ENCODE measurements at places on chromosomes 6 and 20. TPM values are rescaled to one million over a fixed set of nuclear protein-coding genes. Genes with fewer than 3 reads are reported as not detected.

Gene NKAPL
- not detected for total RNA-seq

Gene ENPP5
- total RNA-seq, result 13.9 TPM

Gene ZNF184
- 10.7 TPM for total RNA-seq

Gene UBD
- not detected for total RNA-seq

Gene ZNF334
- total RNA-seq, result 31.8 TPM

Gene IDH3B
- 89.9 TPM for total RNA-seq

Gene HS3ST5
- total RNA-seq, result 2.0 TPM

DNA sequence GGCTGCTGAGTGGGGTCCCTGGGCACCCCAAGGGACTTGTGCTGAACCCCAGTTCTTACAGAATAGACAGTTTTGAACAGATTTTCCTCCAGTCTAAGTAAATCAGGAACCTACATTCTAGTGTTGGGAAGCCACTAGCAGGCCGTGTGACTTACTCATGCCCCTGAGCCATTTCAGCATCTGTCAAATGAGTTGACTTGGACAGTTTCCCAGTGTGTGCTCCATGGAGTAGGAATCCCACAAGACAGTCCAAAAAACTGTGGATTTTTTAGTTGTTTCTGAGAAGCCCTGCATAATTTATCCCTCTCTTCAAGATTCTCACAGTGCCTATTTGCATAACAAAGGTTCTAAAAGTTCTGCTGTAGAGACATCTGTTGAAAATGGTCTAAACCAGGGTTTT is 2.1 kb downstream of the GABRR2 start:
- H3K36me3 ChIP-seq, result no peaks in the 10 kb centered on the region
- no peak overlapping the region for H3K27ac ChIP-seq

- H3K4me1 ChIP-seq, result no peaks in the 10 kb centered on the region
- H3K27ac ChIP-seq, result no peak overlapping the region
- no peak overlapping the region for H3K4me3 ChIP-seq
- peak; percentile 56 for DNase-seq
Observed at GRCh38 chr6:63525186-63525878, 46.9 kb upstream of the LOC128125822 start.

GRCh38 chr6:98566126-98566525 is 268.2 kb upstream of the POU3F2 start:
- H3K27me3 ChIP-seq, result no peaks in the 10 kb centered on the region
- no peak for DNase-seq
- H3K36me3 ChIP-seq, result no peaks in the 10 kb centered on the region
- H3K4me3 ChIP-seq, result no peak overlapping the region
- H3K4me1 ChIP-seq, result no peaks in the 10 kb centered on the region

GRCh38 chr20:56324806-56325205 is 34.0 kb upstream of the FAM210B start:
- no peak for DNase-seq
- H3K4me3 ChIP-seq, result no peak overlapping the region
- H3K27me3 ChIP-seq, result no peaks in the 10 kb centered on the region
- no peak overlapping the region for H3K27ac ChIP-seq

- no peak overlapping the region for H3K27ac ChIP-seq
- H3K27me3 ChIP-seq, result no peaks in the 10 kb centered on the region
- no peaks in the 10 kb centered on the region for H3K36me3 ChIP-seq
- no peak overlapping the region for H3K4me3 ChIP-seq
- H3K4me1 ChIP-seq, result peaks cover 6% of the 10 kb centered on the region
Observed at GRCh38 chr6:98977671-98978292, 30.0 kb upstream of the FBXL4 start.

DNA sequence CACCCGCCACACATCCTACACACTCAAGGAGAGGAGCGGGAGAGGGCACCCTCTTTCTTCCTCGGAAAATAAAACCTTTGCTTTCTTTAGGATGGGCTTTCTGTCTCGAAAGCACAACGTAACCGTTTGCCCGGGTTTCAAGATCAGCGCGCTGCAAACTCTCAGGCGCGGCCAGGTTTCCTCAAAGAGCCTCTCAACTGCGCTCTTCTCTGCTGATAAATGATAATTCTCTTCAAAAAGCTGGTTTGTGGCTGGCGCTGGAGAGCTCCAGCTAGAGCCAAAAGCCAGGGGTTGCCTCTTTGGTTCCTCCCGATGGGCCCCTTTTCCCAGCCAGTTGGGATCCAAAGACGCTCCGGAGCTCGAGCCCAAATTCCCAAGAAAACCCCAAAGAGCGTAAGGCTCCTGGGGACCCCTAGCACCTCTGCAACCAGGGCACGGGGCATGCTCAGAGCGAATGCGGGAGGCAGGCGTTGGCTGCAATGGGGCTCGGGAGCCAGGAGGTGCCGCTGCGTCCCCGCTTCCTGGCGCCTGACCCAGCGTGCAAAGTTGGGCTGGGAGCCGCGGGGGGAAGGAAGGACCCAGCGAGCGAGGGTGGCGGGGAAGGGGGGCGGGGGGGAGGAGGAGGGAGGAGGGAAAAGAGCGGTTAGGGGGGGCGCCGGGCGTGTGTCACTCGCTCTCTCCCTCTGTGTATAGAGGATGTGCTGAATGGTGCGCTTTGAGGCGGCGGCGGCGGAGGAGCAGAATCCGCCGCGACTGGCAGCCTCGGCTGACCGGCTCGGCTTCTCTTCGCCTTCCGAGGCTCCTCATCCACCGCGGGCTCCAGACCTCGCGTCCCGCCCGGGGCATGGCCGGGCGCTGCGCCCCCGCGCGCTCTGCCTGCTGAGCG is at the start of gene PLCB1:
PLCB1 (plus strand) TSS at position 669 of the 886 bp plus-strand sequence. CDS start 386 bp downstream, outside the sequence.
- H3K27ac ChIP-seq, result no peak within 1 kb of the TSS
- H3K4me3 ChIP-seq, result peak within 1 kb of the TSS; percentile 80

GRCh38 chr6:148608199-148608951 is 138.5 kb upstream of the UST start:
- no peaks in the 10 kb centered on the region for H3K36me3 ChIP-seq
- H3K4me3 ChIP-seq, result no peak overlapping the region
- no peaks in the 10 kb centered on the region for H3K4me1 ChIP-seq
- no peaks in the 10 kb centered on the region for H3K27me3 ChIP-seq
- H3K27ac ChIP-seq, result no peak overlapping the region

DNA sequence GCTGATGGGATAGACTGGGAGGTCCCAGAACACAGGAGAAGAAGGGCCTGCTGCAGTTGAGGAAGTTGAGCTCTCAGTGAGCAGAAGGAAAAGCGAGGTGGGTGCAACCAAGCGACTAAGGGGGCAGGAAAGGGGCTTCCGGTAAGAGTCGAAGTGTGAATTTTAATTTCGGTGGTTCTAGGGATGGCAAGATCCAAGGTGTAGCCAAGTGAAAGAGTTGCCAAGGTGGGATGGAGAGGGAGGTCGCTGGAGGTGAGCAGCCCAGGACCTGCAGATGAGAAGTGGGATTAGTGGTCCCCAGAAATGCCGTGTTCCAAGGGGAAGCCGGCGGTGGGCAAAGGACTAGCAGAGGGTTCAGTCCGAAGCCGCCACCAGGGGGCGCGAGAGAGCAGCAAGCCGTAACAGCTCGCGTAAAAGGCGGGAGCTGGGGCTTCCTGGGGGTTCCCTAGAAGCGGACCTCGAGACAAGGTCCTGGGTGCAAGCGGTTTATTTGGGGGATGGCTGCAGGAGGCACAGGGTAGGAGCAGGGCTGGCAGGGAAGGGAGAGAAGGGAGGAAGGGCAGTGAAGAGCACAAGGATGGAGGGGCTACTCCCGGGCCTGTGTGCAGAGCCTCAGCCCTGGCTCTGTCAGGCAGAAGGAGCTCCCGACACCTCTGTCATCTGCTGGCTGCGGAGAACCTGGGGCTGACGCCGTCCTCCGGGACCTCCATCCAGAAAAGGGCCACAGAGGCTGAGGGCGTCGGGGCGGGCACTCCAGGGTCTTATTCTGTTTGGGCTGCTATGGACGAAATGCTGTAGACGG is 103.6 kb downstream of the PAX1 start:
- H3K27ac ChIP-seq, result no peak overlapping the region
- H3K36me3 ChIP-seq, result no peaks in the 10 kb centered on the region
- peak; percentile 92 for DNase-seq
- no peaks in the 10 kb centered on the region for H3K4me1 ChIP-seq

- no peaks in the 10 kb centered on the region for H3K36me3 ChIP-seq
- DNase-seq, result no peak
- H3K4me1 ChIP-seq, result peaks cover 16% of the 10 kb centered on the region
- no peak overlapping the region for H3K27ac ChIP-seq
Observed at GRCh38 chr6:69895396-69895795, 29.0 kb downstream of the COL19A1 start.

DNA sequence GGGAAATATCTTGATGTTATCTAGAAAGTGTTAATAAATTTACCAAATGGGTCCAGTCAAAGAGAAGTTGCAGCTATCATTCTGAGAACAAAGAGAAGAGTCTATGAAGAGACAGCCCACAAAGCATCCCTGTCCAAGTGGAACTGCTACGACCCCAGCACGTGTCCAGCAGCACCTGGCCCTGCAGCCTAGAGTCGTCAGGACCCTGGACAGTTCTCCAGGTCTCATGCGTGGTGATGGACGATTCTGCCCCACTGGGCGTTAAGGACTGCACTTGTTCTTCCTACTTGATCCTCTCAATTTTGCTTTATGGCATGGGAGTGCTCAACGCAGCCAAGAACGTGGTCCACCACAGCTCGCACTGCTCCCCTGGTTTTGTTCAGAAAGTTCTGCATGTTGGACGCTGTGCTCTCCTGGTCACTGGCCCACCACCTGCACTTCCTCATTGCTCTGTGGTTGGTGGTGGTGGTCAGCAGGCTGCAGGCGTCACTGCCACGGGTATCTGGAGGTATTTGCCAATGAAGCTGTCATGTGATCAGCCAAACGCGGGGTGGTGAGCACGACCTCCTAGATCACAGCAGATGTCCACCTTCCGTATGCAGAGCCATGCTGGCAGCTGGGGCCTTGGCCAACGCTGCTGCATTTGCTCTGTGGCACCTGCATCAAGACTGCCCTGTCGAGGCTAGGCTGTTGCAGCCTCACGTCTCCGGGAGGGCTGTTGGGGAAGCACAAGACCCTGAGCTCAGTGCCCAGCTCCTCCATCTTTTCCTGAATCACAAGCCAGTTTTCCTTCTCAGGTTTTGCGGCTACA is 356.4 kb downstream of the CDH4 start:
- H3K4me1 ChIP-seq, result no peaks in the 10 kb centered on the region
- H3K27ac ChIP-seq, result no peak overlapping the region
- no peaks in the 10 kb centered on the region for H3K36me3 ChIP-seq
- H3K27me3 ChIP-seq, result no peaks in the 10 kb centered on the region
- DNase-seq, result peak; percentile 90

GRCh38 chr20:53643031-53643832 is 49.6 kb upstream of the ZNF217 start:
- no peaks in the 10 kb centered on the region for H3K4me1 ChIP-seq
- no peaks in the 10 kb centered on the region for H3K27me3 ChIP-seq
- H3K36me3 ChIP-seq, result no peaks in the 10 kb centered on the region
- no peak for DNase-seq
- H3K27ac ChIP-seq, result no peak overlapping the region

DNA sequence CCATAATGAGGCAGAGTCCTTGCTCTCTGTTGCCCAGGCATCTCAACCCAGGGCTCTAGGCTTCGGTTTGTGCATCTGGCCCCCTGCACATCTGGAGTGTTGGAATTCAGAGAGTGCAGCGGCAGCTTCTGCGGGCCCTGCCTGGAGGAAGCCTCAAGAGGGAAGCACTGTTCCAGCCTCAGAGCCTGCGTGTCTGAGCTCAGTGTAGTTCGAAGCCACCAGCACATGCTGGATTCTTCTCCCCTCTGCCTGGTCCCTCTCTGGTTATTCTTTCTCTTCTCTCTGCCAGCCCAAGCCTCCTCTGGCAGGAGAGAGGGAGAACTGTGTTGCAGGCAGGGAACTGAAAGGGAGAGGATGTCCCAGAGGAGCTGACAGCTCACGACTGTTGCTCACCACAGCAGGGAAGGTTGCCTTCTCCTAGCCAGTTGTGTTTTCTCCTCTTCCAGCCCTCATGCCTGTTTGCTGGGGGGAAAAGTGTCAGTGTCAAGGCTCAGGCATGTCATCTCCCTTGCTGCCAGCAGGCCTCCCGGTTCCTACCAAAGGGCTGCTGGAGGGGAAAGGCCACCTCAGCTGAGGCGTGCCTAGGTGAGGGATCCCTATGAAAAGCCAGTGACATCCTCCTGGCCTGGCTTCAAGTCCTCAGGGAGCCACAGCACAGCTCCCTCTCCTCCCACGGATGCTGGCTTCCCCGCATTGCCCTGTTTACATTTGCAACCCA is 126.0 kb upstream of the LRFN2 start:
- DNase-seq, result peak; percentile 71
- H3K4me1 ChIP-seq, result no peaks in the 10 kb centered on the region
- no peak overlapping the region for H3K27ac ChIP-seq
- H3K36me3 ChIP-seq, result no peaks in the 10 kb centered on the region

DNA sequence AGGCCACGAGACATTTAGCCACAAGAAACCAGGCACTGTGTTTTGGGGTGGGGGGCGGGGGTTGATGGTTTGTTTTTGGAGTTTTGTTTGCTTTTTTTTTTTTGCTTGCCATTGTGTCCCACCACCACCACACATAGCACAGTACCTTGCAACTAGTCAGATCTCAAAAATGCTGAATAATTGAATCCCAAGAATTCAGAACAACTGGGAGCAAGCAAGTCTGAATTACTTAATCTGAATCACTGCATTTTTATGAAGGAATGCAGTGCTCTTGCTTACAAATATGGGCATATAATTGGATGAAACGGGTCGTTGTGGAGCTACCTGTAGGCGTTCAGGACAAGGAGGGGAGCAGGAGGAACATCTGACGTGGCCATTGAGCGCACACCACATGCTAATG is 151.5 kb upstream of the CDYL start:
- no peak for DNase-seq
- no peak overlapping the region for H3K27ac ChIP-seq
- H3K27me3 ChIP-seq, result no peaks in the 10 kb centered on the region
- no peak overlapping the region for H3K4me3 ChIP-seq

GRCh38 chr20:41649489-41649888 is 31.3 kb upstream of the CHD6 start:
- H3K4me1 ChIP-seq, result peaks cover 3% of the 10 kb centered on the region
- no peaks in the 10 kb centered on the region for H3K36me3 ChIP-seq
- no peak overlapping the region for H3K27ac ChIP-seq
- no peak for DNase-seq

GRCh38 chr6:167517254-167517916 is 192.5 kb downstream of the TTLL2 start:
- no peak for DNase-seq
- no peaks in the 10 kb centered on the region for H3K36me3 ChIP-seq
- H3K4me1 ChIP-seq, result peaks cover 12% of the 10 kb centered on the region
- no peaks in the 10 kb centered on the region for H3K27me3 ChIP-seq
- no peak overlapping the region for H3K27ac ChIP-seq

DNA sequence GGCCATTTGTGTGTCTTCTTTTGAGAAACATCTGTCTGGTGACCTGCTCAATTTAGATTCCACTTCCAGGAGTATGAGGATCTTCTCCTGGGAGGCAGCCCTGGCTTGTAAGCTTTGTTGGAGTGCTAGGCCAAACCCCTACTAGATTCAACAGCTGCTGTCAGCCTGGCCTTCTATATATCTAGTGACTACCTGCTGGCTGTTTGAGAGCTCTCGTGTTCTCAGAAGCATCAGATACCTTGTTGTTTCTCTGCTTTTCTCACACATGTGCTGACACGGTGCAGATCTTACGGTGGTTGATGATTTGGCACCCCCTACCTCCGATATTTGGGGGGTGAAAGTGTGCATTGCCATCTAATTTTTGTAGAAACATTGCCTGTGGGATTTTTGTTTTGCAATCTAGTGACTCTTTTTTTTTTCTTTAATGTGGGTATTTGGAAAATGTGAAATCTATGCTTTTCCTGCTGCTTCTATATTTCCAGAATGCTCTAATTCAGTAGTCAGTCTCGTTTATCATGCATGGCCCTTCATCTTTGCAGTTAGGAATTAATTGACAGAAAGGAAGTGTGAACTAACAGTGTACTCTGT is 4.7 kb downstream of the CCN2 start:
- H3K36me3 ChIP-seq, result peaks cover 23% of the 10 kb centered on the region
- H3K27me3 ChIP-seq, result no peaks in the 10 kb centered on the region
- H3K27ac ChIP-seq, result no peak overlapping the region
- peak; percentile 66 for DNase-seq
- no peak overlapping the region for H3K4me3 ChIP-seq
- peaks cover under 1% of the 10 kb centered on the region for H3K4me1 ChIP-seq

Measured in endodermal cell (in vitro differentiated cells).